ENCODE measurements at places on chromosomes 6 and 20.
A peak's percentile ranks its signal among the peaks of the same experiment; 100 is the strongest.

- no peak for DNase-seq
Measured at GRCh38 chr6:52191824-52192223, 5.6 kb downstream of the IL17A start.

DNA sequence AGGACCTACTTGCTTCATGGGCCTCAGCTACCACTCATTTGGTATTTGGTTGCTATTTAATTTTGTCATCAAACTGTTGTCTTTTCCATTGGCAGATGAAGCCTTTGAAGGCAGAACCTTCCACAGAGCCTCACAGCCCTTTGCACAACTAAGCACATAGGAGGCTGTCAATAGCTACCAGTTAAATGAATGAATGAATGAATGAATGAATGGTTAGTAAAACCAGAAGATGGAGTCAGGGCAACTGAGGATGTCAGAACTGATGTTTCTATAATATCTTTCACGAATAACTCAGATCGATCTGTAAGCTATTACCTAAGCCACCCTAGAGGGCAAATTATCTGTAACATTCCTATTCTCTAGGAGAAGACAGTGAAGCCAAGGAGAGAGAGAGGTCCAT lies 19.1 kb downstream of the BNIP5 start:
- DNase-seq = no peak

DNA sequence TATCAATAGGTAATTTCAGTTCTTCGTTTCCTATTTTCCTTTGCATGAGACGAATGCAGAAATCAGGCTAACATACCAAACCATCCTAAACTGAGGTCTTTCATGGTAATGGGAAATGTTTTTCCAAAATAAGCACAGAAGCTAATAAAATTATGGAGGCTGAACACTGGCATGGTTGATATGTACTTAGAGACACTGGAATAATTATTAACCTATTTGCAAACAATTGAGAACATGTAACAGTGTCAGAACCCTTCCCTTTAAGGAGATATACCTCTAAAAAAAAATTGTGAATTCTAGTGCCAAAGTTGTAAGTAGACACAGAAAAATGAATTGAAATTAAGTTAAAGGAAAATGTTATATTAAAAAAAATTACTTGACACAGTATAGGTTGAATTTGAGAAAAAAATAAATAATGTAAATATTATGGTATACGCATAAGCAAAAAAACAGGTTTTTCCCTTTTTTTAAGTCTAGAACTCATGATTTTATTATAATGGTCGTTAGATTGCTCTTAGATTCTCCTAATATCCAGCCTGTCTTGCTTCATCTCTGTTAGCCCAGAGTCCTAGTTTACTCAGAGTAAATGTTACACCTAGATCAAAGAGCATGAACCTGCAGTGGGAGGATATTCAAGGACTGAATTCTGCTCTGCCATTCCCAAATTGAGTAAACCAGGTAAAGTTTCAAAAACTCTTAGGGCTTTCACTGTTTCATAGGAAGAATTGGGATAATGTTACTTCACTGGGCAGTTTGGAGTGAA lies 1.7 kb downstream of the SLC17A2 start:
- DNase-seq = no peak

- no peak for DNase-seq
Measured at GRCh38 chr6:25062070-25062811, 126.5 kb upstream of the RIPOR2 start.

DNA sequence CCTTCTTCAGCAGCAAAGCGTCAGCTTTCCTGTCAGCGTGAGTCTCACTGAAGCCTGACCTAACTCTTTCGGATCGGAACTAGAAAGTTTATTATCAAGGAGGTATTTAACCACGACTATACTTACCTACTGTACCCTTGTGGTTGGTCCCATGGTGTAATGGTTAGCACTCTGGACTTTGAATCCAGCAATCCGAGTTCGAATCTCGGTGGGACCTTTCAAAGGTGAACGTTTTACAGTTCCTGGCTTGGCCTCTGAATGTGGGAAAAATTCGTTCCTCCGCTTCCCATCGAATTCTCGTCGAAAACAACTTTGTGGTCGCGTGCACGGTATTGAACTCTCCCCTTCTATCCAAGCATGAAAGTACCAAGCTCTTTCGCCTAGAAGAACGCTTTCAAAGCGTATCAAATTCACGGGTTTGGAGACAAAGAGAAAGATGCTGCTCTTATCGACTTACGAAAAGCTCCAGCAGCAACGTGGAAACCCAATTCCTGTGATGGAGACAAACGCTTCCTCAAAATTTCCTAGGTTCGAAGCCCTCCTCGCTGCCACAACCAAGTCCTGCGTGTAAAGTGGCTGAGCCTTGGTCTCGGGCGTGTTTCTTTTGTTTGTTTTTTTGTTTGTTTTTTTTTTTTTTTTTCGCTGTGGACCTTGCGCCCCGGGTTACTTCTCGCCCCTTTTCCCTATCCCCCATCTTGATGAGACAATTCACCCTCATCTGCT lies 63.7 kb downstream of the GPX5 start:
- DNase-seq = peak; percentile 91

DNA sequence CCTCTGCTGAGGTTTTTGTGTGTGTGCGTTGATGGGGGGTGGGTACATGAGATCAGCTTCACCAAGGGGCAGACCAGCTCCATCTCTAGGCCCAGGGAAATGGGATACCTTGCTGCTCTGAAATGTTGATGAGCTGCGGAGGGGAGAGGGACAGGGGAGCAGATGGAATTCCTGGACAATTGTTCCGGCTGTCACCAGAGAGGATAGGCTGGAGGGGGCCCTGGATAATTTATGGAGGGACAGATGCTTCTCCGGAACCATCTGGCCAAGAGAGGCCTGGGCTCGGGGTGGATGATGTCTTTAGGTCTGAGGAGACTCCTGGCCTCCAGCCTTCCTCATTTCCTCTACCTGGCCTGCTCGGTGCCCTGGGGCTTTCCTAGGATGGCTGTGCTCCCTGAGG lies 1.9 kb upstream of the TJAP1 start:
- no peak for DNase-seq

All from astrocyte (in vitro differentiated cells and primary cell).